ENCODE measurements at places on chromosomes 3 and 15.

- DNase-seq: no peak
These were observed 68.4 kb upstream of the MFGE8 start for GRCh38 chr15:88981244-88982215.

- DNase-seq: no peak
These were observed 29.8 kb downstream of the GLDN start for GRCh38 chr15:51371266-51371665.

- DNase-seq: no peak
These were observed 43.0 kb upstream of the SPATA12 start for GRCh38 chr3:57017459-57017845.

DNA sequence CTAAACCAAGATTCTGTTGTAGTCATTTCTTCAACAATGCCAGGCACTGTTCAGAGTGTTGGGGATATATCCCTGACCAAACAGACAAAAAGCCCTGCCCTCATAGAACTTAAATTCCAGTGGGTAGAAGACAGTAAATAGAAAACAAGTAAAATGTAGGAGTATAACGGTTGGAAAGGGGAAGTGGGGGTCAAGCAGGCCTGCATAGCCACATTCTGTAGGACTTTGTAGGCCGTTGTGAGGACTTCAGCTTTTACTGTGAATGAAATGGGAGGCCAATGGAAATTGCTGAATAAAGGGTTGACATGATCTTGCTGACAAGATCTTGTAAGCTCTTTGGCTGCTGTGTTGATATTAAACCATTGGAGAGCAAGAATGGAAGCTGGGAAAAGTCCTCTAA is 1.8 kb downstream of the MRPS11 start:
- DNase-seq: no peak

GRCh38 chr3:4587061-4587837 is 94.1 kb downstream of the ITPR1 start:
- DNase-seq: no peak

GRCh38 chr3:162933656-162934055 is 1437.0 kb downstream of the OTOL1 start:
- DNase-seq: no peak

DNA sequence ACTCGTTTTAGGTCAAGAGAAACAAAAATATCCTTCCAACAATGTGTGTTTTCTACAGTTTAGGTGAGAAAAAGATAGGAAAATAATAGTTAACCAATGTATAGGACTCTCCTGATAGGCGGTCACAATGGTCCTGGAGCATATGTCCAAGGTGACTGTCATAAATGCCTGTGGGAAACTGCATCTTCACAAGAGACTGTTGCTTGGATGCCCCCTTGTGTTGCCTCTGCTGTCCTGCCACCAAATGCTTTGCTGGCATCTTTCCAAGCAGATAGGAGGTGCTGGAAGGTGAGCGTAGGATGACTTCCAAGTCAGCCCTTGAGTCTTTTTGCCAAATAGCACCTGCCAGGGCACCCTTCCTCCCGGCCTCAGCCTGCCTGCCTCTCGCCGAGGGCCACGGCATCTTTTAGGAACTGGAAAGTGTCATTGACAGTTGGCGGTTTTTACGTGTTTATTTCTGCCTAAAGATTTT is 24.1 kb upstream of the SACM1L start:
- peak; percentile 23 for DNase-seq

DNA sequence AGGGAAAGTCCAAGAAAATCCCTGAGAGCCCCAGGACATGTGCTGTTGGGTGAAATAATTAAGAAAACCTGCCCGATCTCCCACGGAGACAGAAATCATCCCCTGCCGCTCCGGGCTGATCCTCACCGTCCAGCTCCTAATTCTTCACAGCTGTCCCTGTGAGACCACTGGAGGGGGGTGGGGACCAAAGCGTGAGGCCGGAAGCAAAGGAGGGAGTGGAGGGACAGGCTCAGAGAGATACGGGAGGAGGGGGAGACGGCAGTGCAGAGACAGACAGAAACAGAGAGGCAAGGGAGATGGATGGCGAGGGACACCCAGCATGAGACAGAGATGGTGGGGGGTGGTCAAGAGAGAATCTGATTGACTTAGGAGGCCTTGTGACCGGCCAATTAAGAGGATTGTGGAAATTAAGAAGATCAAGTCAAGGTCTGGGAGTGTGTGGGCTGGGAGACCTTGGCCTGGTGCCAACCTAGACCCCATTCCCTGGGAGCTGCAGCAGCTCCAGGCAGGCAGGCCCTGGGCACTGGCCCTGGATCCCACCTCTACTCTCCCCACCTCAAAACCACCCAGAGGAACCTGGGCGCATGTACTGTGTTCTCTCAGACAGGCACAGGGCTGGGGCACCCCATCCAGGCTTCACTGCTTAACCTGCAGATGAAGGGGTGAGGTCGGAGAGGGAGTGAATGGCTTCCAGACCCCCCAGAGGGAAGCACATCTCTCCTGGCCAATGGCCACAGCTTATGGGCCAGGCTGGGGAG is 113.2 kb upstream of the ALDH1A3 start:
- no peak for DNase-seq

DNA sequence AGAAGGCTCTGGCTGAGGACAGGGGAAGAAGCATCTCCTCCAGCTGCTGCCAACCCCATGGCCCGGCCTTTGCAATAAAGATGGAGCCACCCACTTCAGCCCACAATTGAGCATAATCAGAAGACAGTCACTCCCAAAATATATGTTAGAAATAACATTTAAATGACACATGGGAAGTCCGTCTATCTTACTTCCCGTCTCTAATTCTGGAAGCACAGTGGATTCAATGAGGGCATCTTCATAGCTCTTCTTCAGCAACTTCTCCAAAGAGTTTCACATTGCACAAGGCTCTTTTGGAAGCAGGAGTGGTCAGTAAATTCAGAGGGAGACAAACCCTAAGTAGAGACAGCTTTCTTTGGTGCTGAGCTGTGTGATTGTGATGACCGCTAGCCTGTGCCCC is 67.0 kb upstream of the SEC61A1 start:
- DNase-seq: no peak

DNA sequence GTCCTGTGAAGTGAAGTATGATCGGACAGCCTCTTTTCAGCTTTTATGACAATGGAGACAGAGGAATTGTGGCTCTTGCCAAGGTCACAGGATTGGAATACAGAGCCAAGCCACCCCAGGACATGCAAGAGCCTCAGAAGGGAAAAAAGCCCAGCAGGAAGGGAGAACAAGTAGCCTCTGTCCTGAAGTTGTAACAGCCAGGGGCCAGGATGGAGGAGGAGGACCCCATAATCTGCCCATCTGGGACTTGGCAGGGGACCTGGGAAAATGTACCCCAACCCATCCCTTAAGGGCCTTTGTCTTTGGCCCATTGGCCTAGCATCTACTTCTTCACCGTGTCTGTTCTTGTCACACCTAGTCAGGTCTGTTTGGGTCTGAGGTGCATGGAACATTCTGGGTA is 60.4 kb upstream of the POLG start:
- no peak for DNase-seq

DNA sequence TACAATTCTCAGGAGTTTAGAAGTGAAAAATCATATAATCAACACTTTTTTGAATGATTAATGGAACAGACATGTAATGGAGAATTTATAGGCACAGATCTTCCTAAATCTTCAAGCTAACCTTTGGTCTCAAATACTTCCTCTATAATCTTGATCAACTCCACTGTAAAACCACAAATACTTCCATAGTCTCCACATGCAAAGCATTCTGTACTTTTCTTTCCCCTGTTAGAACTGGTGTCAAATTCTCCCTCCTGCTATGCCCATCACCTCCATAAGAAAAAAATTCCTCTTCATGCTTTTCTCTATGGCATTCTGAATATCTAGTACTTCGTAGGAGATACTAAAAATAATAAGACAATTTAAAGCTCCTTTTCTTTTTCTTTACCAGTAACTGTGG is 214.3 kb downstream of the ADAMTS9 start:
- no peak for DNase-seq

DNA sequence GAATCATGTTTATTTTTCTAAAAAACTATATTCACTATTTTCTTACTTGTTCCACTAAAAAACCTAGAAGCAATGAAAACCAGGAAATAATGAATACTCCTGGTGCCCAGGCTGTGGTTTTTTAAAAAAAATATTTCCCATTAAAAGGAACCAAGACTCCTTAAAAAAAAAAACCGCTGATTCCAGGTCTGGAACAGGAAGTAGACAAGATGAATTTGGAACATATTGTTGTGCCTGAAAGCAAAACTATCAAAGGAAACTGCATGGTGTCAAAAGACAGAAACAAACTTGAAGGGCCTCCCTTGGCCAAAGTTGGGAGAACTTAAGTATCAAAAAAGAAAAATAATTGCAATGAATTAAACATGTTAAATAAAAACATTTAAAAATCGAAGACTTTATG is 245.3 kb upstream of the P2RY1 start:
- no peak for DNase-seq

DNA sequence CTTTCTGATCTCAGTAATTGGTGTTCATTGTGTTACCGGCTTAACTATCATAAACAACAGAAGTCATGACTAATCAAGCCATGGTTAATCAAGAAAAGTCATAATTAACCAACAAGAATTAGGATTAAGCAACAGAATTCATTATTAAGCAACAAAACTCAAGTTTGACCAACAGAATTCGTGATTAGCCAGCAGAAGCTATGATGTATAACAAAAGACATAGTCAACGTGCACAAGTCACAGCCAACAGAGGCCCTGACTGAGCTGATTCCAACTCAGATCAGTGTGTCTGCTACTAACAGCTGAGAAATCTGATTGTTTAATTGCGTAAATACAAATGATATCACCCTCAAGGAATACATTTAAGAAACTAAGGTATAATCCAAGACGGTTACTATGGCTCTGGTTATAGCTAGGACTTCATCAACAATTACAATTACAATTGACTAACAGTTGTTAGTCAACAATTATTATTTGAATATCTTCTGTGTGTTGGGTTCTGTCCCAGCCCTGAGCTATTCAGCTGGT is 67.7 kb downstream of the RARB start:
- no peak for DNase-seq

- DNase-seq: no peak
These were observed 160.8 kb downstream of the ALCAM start for GRCh38 chr3:105527535-105527934.

GRCh38 chr15:29405564-29405963 is 135.9 kb upstream of the NSMCE3 start:
- DNase-seq: no peak

DNA sequence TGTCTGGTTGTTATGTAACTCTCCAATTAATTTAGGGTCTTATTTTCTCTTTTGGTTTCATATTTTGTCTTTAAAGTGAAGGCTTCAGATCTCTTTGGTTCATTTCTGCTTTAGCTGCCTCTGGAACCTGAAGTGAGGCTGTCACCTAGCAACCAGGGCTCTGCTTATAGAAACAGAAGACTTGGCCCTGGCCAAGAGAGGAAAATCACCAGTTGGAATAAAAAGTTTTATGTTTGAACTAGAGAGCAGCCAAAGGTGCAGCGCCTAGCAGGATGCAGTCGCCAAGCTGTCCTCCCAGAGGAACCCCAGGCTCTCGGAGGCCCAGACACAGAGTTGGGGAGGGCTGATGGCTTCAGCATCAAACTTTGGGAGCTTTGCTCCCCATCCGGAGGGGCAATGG is 41.1 kb downstream of the LYZL4 start:
- DNase-seq: no peak

- no peak for DNase-seq
These were observed 31.4 kb upstream of the POU1F1 start for GRCh38 chr3:87307805-87308204.

GRCh38 chr3:24160424-24161095 is 215.5 kb downstream of the NR1D2 start:
- DNase-seq: no peak

DNA sequence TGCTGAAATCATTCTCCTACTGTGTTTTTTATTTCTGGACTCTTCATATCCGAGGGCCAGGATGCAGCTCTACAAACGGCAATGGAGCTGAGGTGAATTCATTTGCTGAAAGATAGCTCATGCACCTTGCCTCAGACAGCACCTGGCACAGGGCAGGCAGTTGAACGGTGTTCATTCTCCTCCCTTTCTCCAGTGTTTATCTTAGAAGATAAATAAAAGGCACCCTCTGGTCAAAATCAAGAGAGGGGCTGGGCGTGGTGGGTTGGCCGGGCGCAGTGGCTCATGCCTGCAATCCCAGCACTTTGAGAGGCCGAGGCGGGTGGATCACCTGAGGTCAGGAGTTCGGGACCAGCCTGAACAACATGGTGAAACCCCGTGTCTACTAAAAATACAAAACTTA is 79.3 kb upstream of the LMOD3 start:
- DNase-seq: no peak

DNA sequence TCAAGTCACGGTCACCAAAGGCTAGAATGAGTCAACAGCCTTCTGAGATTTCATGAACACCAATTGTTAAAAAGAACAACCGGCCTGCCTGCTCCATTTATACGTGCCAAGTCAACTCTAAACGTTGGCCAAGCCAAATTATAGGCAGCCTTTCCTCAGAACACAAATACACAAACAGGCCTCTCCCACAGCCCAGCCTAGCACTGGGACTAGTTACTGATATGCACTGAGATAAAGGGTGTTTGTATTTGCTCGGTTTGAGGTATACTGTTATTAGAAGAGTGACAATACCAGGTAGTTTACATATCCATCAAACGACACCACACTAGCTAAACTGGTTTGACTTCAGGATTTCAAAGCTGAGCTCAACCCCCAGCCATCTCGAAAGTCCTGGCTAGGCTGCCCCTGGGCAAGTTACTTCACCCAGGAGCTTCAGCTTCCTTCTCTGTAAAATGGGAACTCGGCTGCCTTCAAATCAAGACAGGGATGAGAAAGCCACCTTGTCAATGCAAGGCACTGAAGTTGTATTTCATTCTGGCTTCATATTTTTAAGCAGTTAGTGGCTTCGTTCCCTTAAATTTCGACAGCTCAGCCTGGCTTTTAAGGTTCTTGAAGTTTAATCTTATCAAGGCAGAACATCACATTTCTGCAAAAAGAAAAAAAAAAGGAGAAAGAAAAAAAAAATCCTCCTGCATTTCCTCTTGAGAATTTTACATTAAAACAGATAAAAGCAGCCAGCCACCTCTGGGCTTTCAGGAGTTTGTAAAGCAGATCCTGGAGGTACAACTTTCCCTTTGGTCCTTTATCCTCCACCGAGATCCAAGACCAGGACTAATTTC is 4.0 kb downstream of the TLE3 start:
- no peak for DNase-seq

- DNase-seq: no peak
These were observed 42.8 kb downstream of the ALDH1L1 start for GRCh38 chr3:126137490-126138130.

DNA sequence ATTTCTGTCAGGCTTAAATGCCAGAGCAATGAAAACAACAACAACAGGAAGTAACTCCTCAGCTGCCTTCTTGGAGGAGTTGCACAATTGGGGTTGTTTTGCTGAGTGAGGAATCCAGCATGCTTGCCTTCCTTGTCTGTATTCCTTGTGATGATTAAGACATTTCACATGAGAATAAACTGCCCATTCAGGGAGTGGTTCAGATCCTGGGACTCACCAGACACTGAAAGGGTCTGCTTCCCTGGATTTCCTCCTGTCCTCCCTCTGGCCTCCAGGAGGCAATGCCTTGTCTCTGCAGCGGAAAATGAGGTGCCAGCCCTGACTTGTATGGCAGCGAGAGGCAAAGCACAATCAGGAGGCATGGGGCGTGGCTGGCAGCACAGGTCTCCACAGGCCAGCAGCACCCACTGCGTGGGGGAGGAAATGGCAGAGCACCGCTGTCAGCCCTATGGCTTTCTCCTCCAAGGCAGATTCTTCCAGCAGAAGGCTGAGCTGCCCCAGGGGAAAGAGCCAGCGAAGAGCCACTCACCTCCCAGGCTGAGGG is 41.5 kb downstream of the RBP2 start:
- no peak for DNase-seq

GRCh38 chr3:150149651-150150051 is 179.0 kb upstream of the PFN2 start:
- DNase-seq: no peak

- no peak for DNase-seq
These were observed 106.6 kb upstream of the TMC3 start for GRCh38 chr15:81480645-81481053.
